ENCODE measurements at places on chromosomes 2 and 18.

DNA sequence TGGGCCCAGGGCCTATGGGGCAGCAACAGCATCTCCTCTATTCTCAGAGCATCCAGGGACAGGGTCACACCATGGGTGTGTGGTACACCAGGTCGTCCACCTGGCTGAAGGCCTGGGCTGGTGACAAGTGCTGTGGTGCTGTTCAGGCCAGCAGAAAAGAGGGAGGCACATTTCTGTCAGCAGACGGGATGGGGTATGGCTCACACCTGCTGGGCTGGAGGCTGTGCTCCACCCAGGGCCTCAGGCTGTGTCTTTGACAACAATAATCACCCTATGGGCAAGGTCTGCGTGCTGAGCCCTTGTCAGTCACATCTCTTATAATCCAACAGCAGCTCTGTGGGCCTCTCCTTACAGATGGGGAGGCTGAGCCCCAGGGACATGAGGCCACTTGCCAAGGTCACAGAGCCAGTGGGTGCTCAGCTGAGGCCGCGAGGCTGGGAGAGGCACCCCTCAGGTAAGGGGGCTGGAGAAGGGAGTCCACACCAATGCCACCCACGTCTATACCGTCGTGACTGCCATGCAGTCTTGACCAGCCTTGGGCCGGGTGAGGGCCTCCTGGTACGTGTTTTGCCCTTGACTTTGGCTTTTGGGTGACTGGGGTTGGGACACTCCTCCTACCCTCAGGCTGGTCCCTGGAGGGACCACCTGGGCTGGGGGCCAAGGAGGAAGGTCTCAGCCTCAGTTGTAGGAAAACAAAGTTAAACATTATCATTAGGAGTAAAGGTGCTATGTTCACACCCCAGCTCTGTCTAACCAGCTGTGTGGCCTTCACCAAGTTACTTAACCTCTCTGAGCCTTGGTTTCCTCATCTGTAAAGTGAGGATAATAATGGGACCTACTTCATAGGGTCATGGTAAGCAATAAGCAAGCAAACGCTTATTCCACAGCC lies 5.6 kb upstream of the HS6ST1 start:
- no peak for DNase-seq

DNA sequence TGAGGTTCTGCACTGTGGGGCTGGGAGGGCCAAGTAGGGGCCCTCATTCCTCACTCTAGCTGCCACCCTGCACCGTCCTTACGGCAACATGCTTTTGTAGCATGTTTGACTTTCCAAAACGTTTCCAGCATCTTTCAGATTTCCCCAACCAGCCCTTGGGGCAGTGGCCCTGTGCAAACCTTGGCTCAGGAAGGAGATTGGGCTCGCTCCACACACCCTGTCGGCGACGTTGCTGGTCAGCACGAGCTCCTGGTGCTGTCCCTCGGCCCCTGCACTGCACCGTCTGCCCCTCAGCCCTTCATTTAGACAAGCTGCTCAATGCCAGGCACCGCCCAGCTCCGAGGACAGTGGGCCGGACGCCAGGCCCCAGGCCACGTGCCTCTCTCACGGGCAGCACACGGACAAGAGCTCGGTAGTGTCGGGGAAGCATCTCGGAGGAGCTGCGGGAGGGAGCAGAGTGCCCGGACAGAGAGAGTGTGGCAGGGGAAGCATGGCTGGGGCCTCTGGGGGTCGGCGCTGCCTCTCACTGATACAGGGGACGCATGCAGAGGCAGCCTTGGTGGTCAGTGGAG lies 6.9 kb downstream of the GPR17 start:
- DNase-seq, result no peak

DNA sequence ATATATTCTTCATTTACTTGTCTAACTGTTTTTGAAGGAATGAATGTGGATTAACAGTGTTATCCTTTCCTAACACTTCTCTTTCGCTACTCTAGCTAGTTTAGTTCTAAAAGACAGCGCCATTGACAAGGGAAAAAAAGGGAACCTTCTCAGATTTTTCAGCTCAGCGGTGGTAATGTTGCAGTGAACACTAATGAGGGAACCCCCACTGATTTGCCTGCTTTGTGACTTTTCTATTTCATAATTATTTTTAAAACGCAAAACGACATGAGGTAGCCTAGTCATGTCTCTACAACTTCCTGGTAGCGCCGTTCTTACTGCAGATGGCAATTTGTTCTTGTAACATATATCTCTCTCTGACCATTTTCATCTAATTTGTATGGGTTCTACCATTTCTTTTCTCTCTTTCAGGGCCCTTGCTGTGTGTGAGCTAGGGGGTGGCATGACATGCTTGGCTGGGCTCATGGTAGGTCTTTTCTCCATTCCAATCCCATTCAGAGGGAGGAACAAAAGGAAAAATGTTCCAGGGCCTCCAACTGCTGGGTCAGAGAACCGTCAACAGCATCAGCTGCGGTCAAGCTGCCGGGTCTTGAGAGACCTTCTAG lies 235.5 kb upstream of the SIX3 start:
- peak; percentile 31 for DNase-seq

DNA sequence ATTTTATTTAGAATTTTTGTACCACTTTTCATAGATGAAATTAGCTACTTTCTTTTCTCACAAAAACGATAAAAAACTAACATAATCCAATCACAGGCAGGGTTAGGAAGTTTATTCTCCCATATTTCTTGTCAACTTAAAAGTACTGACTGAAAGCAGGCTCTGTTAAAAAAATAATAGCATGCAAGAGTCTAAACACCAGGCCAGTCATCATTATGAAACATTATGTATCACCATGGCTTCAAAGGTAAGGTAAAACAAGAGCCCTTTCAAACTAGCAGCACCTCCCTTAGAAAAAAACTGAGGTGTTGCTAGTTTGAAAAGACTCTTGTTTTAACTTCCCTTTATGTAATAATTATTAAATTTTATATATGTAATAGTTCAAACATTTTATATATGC lies 848.0 kb downstream of the RNF144A start:
- no peak for DNase-seq

DNA sequence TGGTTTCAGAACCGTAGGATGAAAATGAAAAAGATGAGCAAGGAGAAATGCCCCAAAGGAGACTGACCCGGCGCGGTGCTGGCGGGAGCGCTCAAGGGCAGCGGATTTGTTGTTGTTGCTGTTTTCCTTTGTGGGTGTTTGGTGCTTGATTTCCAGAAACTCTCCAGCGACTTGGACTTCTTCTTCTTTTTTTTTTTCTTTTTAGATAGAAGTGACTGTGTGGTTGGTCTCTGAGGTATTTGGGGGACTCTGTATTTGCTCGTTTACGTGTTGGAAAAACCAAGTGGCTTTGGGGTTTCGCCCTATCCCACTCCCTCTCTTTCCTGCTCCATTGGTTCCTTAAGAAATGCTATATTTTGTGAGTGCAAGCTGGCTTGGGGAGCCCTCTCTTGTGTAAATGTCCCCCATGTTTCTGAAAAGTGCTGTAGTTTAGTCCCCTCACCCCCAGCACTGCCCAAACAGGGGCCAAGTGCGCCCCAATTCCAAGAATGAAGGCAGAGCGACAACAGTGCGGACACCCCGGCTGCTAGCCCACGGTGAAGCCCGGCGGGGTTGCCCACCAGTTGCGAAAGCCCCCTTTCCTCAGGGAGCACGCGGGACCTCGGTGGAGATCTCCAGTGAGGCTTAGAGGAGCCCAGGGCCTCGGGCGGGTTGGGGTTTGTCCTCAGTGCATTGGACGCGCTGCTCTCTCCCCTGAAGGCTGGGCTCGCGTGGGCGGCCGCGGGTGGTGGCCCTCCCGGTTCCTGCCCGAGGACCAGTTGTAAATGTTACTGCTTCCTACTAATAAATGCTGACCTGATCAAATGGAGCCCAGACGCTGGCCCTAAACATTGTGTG lies 1.8 kb downstream of the HOXD9 start:
- DNase-seq, result no peak

GRCh38 chr2:109324861-109325260 lies 195.9 kb downstream of the SH3RF3 start:
- DNase-seq, result no peak

DNA sequence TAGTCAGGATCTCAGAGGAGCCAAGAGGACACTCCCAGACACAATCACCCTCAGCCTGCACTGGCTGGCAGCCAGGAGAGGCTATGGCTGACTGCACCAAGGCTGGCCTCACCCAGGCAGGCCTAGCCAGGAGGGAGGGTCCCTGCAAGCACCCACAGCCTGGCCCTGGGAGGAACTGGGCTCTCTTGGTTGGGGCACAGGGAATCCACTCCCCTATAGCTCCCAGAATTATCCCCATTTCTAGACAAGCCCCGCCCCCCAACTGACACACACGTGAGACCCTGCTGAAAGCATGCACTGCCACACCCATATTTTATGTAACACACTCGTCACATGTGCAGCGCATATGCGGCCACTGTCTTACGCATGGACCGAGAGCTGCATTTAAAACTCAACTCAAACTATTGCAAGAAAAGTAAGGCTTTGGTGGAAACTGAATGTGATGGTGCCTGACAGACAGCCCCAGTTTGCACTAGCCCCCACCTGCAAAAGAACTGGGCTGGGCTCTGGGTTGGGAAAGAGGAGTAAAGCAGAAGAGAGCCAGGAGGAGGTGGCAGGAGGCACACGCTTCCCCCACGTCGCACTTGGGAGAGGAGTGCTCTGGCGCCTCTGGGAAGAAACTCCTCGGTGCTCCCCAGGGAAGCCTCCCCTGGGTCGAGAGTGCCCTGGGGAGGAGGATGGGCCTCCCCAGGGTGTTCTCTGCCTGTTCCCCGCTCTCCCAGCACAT lies 28.9 kb upstream of the ARHGEF4 start:
- no peak for DNase-seq

DNA sequence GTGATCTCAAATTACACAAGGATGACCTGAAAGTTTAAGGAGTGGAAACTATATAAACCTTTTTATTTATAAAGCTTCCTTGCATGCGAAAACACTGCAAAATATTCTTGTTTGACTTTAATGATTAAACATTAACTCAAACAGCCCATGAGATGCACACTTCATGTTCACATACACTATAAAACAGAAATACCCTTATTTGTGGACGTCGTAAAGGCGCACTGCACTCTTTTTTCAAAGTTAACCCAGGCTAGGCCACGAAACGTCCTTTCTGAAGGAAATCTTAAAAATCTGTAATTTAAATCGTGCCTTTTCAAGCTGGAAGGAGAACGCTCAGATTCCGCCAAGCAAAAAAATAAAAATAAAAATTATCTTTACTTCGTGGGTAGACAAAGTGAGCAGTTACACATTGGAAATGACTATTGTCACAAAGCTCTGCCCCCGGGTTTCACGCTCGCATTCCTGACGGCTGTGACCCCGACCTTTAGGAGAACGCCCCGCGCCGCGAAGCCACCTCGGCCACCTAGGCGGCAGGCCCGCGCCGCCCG lies 728 bp downstream of the FAM168B start:
- no peak for DNase-seq

GRCh38 chr2:173708806-173709205 lies 256.4 kb downstream of the SP3 start:
- no peak for DNase-seq

DNA sequence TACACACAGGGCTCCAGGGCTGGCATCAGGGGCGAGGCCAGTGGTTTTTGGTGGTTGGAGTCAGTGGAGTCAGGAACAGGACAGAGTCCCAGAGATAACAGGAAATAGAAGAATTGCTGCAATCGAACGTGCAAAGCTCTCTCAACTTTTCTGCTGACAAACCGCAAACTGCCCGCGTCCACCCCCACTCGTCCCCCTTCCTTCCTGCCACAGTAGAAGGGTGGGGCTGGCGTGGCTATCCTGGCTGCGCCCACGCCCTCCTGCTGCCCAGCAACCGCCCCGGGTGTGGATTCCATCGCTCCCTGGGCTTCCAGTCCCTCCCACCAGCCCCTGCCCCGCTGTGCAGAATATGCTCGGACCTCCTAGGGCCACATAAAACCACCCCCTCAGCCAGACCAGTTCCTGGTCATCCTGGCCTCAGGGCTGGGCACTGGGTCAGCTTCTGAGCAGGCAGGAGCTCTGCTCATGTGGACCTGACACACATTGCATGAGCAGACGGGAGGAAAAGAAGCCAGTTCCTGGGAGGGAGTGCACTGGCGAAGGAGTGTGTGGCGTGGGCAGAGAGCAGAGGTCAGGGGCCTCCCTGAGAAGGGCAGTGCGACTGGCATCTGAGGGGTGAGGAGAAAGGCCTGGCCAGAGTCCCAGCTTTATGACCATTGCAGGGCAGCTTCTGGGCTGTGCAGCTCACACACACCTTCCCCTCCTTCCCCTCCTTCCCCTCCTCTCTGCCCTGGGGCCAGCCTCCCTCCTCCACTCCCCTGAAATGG lies 85.4 kb upstream of the ATG16L1 start:
- DNase-seq, result no peak

- DNase-seq, result no peak
Observed at GRCh38 chr18:35192415-35192814, 48.4 kb upstream of the ZNF397 start.

DNA sequence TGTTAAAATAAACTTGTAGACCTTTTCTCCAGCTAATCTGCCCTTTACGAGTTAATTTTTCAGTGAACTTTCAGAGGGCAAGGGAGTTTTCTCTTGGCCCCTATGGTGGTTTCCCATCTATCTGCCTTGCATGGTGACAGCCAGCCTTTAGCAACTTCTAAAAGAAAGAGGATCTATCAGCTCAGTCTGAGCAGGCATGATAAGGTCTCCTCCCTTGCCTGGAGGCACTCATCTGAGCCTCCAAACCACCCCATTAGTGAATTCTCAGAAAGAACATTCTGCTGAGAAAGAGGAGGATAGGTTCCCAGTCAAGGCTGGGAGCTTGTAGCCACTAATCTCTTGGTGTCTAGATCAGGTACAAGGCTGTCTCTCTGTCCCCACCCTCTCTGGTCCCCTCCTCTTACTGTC lies 10.7 kb upstream of the GYPC start:
- no peak for DNase-seq

DNA sequence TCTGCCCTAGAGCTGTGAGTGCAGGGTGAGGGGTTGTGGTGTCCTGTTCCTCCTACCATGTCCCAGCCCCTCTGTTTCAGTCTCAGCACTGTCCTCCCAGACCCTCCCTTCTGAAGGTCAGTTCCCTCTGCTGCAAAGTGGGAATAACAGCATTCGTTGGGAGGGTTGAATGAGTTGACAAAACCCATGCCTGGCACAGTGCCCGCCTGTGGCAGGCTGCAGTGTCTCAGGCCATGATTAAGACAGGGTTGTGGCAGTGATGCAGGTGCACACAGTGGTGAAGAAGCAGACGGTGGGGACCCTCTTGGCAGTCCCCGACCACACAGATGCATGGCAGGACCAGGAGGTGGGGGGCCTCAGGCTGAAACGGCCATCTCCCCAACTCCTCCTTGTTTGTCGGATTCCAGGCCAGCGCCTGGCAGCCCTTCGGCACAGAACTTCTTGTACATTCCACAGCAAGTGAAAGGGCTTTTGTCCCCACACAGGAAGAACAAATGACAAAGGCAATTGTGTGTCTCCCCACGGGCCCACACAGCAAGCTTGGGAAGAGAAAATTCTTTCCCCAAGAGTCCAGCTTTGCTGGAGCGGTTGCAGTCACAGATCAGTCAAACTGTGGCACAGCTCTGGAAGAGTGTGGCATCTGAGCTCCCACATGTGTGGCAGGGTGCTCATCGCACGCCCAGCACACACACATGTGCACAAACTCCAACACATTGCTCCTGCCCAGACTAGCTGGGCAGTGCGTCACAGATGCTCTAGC lies 92.0 kb upstream of the MSH2 start:
- no peak for DNase-seq
